Stimulated activated CD4-positive, alpha-beta T cell treated with anti-CD3 and anti-CD28 coated beads, Interleukin-1b, Interleukin-23, amount 100 ng/mL, for 1 hour (primary cell): ENCODE measurements at places on chromosomes 11 and 22.

DNA sequence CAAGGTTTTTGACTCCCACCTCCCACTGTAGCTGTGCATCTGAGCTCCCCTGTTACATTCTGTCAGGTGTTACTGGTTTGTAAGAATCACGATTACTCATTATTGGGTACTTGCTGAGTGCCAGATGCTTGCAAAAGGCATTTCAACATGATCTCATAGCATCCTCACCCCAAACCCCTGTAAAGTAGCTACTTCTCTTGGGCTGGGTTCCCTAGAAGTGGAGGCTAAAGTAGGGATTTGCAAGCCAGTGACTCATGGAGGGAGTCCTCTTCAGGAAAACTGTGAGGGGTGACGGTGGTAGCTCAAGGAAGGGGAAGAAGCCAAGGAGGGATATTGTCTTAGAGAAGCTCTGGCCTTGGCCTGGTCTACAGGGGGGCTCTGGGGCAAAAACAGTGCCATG is 78.6 kb downstream of the TIMP3 start:
- no peak for DNase-seq

GRCh38 chr11:125433454-125434121 is 62.5 kb downstream of the FEZ1 start:
- DNase-seq: no peak

- no peak for DNase-seq
Observed at GRCh38 chr11:57787920-57788702, 26.5 kb downstream of the CTNND1 start.

DNA sequence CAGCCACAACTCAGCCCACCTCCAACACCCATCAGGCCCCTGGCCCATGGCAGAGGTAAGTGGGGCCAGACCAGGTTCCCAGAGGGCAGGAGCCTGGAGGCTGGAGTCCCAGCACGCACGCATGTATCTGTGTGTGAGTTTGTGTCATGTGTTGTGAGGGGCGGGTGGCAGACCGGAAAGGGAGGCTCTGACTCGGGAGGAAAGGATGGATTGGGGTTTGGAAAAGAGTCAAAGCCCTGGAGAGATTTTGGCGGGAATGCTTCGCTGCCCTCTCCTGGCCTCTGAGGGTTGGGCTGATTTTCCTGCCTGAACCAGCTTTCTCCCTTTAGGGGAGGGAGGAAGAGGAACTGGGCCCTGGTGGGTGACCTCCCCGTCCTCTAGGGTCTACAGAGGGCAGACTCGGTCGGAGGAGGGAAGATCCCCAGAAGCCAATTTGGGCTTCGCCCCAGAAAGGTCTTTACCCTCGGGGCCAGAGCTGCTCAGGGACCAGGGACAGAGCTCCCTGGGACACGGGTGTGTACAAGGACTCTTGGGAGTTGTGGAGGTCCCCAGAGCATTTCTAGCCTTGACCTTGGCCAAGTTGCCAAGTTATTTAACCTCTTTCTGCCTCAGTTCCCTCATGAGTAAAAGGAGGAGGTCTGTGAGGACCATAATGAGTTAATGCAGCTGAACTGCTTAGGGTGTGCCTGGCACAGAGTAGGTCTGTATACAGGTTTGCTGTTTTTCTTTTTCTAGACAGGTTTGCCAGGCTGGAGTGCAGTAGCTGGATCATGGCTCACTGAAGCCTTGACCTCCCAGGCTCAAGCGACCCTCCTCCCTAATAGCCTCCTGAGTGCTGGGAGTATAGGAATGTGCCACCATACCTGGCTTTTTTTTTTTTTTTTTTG is 6.9 kb downstream of the C11orf68 start:
- no peak for DNase-seq

DNA sequence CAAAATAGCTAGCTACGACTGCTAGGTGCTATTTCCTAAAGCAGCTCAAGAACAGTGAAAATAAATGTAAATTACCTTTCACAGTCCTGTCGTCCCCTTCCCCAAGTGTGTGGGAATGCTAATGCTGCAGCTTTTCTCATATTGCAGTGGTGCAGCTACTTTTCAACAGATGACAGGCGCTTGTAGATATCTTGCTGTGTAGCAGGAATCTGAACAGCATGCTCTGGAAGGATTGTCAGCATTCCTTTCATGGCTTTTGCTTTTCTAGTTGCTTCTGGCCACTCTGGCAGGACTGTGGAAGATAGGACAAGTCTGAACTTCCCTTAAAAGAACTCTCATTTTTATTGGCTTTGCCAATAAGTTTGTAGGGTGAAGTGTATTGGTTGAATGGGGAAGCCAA is 18.8 kb downstream of the FAR1 start:
- DNase-seq: no peak

DNA sequence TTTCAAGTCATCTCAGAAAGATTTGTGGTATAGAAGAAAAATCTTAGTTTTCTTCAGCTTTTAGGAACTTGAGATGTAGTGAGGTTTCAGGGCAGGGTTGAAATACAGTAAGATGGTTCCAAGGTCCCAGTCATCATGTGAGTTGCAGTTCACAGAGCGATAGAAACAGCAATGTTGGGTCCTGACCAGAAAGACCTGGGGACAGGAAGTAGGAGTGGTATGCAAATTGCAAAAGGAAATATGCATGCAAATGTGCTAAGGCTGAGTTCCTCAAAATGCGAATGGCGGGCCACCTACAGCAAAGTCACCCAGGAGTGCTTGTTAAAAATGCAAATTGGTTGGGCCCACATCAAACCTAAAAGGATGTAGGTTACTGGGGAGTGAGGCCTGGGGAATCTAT is 1032.7 kb upstream of the TENM4 start:
- DNase-seq: no peak

- DNase-seq: no peak
Observed at GRCh38 chr11:123047266-123047946, 14.5 kb downstream of the HSPA8 start.

GRCh38 chr11:113197446-113197845 is 116.9 kb upstream of the TTC12 start:
- no peak for DNase-seq

DNA sequence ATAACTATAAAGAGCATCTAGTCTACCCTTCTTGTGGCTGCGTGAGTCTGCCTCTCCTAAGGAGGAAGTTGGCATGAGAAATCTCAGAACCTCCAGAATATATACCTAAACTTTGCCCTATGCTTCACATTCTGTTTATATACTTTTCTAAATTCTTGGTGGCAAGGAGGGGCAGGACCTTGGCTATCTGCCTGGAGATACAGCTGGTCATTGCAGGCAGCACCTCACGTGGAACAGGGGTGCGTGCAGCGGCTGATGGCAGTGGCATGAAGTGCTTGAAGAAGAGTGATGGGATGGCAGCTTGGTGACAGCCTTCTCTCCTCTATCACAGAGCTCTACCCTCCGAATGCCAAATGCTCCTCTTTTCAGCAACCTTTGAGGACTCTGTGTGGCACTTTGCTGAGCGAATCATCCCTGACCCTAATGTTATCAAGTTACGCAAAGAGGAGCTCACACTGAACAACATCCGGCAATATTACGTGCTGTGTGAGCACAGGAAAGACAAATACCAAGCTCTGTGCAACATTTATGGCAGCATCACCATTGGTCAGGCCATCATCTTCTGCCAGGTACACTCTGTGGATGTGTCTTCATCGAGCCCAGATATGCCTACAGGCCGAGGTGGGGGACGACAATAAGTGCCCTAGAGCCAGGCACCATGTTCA is 12.5 kb downstream of the DDX25 start:
- no peak for DNase-seq

DNA sequence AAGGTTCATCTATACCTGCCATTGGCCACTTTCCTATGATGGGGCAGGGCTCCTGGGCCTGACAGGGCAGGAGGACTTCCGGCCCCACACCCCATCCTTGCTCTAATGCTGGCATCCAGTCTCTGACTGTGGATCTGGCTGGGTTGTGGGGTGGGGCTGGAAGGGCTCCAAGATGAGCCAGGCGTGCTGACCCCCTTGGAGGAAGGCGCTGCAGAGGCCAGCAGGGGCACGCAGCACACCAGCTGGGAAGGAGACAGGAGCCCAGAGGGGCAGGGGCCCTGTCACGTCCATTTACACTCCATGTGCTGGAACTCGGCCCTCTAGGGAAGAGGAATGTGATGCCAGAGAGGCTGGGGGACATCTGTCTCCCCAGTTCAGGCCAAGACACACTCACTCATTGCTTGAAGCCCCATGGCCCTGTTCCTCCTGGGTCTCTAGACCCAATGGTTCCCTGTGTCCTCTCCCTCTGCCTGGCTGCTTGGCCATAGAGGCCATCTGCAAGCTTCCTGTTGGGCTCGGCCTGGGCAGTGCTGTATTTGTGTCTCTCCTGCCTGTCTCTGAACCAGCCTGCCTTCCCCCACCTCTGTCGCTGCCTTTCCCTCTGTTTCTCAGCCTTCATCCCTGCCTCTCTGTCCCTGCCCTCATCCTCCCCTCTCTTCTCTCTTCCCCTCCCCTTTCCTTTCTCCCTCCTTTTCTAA is 67.5 kb upstream of the NECTIN1 start:
- DNase-seq: no peak

- no peak for DNase-seq
Observed at GRCh38 chr11:924406-925157, 1.1 kb upstream of the AP2A2 start.

DNA sequence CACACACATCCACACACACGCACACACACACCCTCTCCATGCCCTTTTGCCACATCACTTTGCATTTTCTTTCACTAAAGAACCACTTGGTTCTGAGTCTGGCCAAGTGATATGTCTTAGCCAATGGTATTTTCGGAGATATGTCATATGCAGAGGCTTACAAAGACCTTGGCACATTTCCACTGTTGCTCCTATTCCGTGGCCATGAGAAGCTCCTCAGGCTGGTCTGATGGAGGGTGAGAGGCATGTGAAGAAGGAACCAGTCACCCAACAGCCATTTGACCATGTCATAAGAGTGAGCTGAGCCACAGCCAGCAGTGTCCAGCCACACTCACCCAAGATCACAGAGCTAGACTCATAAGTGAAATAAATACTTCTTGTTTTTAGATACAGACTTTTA is 212.6 kb upstream of the NAV2 start:
- DNase-seq: no peak

DNA sequence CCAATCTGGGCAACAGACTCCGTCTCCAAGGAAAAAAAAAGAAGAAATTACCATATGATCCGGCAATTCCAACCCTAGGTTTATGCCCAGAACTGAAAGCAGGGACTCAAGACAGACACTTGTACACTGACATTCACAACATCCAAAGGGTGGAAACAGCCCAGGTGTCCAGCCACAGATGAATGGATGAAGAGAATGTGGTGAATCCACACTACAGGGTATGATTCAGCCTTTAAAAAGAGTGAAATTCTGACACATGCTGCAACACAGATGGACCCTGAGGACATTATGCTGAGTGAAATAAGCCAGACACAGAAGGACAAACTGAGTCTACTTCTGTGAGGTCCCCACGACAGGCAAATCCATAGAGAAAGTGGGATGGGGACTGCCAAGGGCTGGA is 43.9 kb downstream of the SGSM3 start:
- DNase-seq: no peak

GRCh38 chr11:85627332-85627997 is at the start of gene DLG2:
TSS of gene DLG2 (minus strand) at chr11:85627344.
- DNase-seq: no peak

GRCh38 chr11:48900131-48900800 is 83.4 kb downstream of the TRIM51G start:
- DNase-seq: no peak

DNA sequence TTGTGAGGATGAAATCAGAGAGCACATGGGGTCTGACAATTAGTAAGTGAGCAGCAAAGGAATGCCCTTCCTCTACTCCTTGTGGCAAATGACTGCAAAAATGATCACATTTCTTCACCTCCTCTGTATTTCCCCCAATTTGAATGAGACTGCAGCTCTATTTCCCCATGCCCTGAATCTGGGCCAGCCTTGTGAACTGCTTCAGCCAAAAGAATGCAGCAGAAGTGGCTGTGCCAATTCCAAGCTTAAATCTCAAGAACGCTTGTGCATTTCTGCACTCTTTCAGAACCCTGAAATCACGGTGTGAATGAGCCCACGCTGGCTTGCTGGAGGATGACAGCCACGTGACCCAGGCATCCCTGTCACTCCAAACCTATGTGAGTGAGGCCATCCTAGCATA is 9.9 kb downstream of the SLC43A3 start:
- DNase-seq: no peak

GRCh38 chr11:15180212-15180792 is 65.6 kb downstream of the INSC start:
- no peak for DNase-seq

DNA sequence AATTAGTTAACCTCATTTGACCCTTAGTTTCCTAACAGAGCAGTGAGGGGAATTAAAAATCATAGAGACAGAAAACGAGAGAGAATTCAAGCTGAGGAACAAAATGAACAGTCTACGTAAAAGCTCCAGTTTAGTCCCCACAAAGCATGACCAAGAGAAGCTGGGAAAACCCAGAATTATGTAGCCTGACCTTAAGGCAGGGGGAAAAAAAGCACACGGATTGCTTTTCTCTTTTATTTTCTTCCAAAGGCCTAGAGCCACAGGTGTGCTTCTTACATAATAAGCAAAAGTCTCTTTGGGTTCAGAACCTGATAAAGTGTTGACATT is 514 bp upstream of the AMBRA1 start:
- DNase-seq: no peak

- no peak for DNase-seq
Observed at GRCh38 chr11:3939651-3940190, 84.3 kb downstream of the STIM1 start.

DNA sequence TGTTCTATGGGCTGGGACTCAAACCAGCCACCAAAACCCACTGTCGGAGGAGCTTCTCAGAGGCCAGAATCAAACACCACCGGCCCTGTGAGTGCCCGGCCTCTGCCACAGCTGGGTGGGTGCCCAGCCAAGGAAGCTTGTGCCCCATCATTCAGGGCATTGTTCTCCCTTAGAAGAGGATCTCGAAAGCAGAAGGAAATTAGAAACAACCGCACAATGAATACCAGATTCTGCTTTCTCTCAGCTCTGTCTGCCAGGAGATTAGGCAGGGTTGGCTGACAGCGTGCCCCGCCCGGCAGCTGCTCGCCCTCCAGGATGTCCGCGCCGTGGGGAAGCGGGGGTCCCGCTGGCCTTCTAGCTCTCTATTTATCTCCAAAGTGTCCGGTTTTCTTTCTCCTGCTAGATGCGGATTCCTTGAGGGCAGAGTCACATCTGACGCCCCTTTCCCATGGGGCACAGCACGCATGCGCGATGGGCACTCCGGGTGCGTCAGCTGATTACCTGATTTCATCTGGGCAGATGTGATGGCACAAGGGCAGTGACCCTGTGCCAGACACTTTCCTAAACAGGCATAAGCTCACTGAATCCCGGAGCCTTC is 25.5 kb downstream of the SCGB1A1 start:
- DNase-seq: no peak
